ENCODE measurements at places on chromosomes 16 and 17.

GRCh38 chr17:66025551-66025950 lies 166.4 kb downstream of the CEP112 start:
- peak; percentile 2 for DNase-seq

DNA sequence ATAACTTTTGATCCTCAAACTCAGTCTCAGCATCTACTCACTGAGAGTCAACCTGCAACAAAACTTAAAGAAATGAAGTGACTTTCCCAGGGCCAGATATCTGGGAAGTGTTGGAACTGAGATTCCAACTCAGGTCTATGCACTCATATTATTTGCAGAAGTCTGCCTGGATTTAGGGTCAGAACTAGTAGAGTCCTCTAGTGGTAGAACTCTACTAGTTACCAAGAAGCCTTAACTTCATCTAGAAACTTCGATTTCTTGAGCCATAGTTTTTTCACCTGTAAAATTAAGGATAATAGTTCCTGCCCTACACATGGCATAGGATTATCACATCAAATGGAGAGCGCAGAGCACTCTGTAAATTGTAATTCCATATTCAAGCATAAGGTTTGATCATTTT lies 23.4 kb upstream of the KRT24 start:
- DNase-seq = peak; percentile 24

DNA sequence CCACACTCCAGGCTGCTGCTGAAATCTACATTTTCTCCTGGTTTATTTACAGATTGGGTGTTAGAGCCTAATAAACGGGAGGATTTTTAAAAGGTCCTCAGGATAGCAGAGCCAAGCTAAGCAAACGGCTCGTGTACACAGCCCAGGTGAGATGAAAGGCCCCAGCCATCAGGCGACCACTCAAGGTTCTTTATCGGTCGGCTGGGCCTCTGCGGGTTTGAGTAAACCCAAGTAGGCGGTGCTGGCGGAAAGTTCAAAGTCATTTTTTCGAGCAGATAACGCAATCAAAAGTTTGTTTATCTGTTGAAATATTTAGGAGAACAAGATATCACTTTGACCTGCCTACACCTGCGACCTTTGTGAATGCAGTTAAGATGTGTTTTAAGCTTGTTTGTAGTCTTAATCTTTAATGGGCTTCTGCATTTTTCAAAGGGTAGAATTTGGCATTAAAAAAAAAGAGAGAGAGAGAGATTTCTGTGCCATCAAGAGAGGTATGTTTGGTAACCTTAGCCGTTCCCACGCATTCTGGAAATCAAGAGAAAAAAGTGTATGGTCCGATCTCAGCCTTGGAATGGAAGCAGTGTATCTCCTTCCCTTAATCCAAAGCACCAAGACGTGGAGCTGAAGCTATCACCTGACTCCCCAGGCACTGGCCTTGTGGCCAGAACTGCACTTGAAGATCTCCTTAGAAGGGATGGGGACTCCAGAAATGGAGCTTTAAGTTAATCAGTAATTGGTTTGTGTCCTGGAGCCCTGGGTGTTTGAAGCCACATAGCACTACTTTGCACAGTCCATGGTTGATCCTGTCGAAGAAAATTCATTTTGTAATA lies 301.7 kb upstream of the IRX5 start:
- no peak for DNase-seq

DNA sequence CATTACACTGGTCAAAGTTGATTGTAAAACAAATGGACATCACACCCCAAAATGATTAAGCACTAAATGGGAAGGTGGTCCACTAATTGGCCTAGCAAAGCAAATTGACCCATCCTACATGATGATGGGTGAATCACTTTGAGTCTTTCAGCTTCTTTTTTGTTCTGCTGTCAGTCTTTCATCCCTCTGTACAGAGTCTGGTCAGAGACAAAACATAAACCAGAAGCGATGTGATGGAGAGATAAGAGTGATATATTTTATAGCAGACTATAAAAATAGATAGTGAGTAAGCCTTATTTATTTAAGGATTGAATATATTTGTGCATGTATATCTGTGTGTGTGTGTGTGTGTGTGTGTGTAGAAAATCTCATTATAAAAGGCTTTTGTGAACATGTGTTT lies 618.4 kb upstream of the SOX9 start:
- no peak for DNase-seq

DNA sequence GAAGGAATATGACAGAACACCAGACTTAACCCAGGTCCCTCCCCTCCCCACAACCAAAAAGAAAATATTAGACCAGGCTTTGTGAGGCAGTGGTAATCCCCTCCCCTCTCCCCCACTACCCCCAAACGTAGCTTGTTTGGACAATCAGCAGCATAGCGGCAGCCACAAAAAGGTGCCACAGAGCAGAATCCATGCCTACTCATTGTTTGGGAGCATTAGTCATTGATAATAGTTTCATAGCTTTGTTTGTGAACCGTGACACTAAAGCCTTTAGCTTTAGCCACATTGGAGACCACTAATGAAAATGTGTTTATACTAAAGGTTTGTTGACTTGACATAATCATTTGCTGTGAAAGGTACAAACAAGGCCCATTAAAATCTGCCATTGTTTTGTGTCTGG lies 65.1 kb downstream of the NUP93 start:
- no peak for DNase-seq

GRCh38 chr16:24101431-24101830 lies 154.7 kb upstream of the CACNG3 start:
- DNase-seq = no peak

DNA sequence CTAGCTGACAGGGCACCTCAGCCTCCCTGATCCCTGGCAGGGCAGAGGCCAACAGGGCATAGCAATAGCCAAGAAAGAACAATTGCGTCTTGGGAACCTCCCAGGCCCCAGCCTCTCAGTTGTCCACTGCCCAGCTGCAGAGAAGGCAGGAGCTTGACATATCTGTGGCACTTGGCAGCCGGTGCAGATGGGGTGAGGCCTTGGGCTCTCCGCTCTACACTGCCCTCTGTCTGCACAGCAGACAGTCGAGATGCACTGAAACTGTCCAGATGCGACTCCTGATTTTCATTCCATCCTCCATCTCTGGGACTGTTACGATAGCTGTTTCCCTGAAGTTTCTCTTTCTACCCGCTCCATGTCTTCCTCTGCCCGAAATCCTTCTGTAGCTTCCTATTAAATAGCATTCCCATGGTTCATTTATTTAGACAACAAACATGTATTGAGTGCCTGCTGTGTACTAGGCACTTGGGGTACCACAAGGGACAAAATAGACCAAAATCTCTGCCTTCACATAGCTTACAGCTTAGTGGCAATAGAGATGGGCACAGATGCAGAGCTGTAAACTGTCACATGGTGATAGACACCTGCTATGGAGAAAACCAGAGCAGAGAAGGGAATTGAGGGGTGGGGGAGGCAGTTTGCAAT lies 3.3 kb downstream of the POLR3E start:
- peak; percentile 74 for DNase-seq

- DNase-seq = no peak
Observed at GRCh38 chr16:14098081-14098480, 27.0 kb downstream of the MRTFB start.

GRCh38 chr17:30031214-30031869 lies 85.3 kb upstream of the NSRP1 start:
- DNase-seq = no peak

GRCh38 chr17:79525793-79526677 lies 84.8 kb downstream of the RBFOX3 start:
- no peak for DNase-seq

- DNase-seq = no peak
Observed at GRCh38 chr17:40992666-40993065, 1.3 kb downstream of the KRTAP3-3 start.

DNA sequence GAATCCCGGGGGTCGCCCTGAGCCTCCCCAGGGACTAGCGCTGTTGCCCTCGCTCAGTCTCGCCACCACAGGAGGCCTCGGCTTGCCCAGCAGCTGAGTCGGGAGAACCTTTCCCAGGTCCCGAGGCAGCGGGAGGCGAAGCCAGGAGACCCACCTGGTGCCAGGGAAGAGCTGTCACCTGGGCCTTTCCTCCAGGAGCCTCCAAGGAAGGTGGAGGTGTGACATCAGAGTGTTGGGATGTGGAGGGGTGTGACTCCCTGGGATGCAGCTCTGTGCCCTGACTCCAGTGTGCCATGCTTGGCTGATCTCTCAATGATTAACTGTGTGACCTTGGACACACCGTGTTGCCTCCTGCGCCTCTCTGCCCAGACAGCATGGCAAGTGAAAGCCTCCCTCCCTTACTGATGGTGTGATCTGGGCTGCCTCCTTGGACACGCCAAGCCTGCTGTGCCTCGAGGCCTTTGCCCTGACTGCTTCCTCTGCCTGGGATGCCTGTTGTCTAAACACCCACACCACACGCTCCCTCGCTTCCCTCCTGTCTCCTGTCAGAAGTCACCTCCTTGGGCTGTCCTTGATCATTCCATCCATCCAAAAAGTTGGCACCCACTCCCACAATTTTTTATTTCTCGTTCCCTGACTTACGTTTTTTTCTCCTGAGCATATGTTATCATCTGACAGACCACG lies 88.0 kb downstream of the CMIP start:
- no peak for DNase-seq

GRCh38 chr16:66468321-66468965 lies 41.3 kb downstream of the BEAN1 start:
- no peak for DNase-seq

DNA sequence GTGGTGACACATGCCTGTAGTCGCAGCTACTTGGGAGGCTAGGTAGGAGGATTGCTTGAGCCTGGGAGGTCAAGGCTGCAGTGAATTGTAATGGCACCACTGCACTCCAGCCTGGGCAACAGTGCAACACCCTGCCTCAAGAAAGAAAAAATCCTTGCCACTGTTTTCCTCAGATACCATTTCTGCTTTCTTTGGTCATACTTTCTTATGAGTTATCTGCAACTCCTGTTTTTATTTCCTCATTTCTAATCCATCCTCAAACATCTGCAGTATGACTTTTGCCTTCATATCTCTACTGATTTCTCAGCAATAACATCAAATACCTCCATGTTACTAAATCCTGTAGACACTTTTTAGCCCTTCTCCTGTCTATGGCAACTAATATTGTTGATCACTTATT lies 3.1 kb upstream of the AP2B1 start:
- DNase-seq = no peak

DNA sequence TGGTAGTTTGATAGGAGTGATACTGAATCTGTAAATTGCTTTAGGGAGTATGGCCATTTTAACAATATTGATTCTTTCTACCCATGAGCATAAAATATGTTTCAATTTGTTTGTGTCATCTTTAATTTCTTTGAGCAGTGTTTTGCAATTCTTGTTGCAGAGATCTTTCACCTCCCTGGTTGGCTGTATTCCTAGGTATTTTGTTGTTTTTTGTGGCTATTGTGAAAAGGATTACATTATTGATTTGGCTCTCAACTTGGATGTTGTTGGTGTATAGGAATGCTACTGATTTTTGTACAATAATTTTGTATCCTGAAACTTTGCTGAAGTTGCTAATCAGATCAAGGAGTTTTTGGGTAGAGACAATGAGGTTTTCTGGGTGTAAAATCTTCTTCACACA lies 3.2 kb downstream of the KRTAP9-9 start:
- no peak for DNase-seq

DNA sequence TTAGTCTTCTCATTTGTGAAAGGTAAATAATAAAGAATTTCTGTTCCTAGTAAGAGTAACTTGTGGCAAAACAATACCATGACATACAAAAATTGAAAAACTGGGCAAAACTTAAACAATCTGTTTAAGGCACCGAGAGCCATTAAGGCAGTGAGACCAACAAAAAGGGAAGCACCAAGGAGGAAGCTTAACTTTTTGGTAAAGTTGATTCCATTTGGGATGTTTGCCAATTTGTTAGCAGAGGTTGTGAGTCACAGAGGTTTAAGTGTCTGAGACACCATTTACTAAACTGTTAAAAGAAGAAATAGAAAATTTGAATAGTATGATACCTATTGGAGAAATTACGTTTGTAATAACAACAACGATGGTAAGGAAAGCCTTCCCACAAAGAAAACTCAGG lies 4.9 kb downstream of the SLC35G3 start:
- DNase-seq = peak; percentile 14

- DNase-seq = no peak
Observed at GRCh38 chr17:73586921-73587602, 57.2 kb downstream of the SDK2 start.

- DNase-seq = peak; percentile 64
Observed at GRCh38 chr16:13919330-13919682, 648 bp upstream of the ERCC4 start.

GRCh38 chr16:74448990-74449389 lies 27.7 kb upstream of the CLEC18B start:
- peak; percentile 83 for DNase-seq

- DNase-seq = no peak
Observed at GRCh38 chr16:7031031-7031430, 301.6 kb upstream of the RBFOX1 start.

DNA sequence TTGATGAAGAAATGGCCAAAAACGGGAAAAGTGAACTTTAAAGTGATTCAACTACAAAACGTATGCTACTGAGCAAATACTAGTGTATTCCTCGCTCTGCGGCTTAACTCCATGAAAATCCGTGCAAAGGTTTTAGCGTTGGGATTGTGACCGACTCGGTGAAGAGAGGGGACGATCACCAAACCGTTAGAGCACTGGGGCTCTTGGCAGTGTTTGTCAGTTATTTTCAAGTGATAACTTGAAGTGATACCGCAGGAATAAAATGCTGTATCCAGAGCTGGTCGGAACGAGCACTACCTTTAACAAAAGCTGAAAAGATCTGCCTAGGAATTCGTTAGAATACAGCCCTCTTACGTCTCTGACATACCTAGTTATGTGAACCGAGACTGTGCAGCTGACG lies 773 bp upstream of the PPM1D start:
- no peak for DNase-seq

GRCh38 chr16:51408357-51408756 lies 257.3 kb upstream of the SALL1 start:
- DNase-seq = peak; percentile 64

DNA sequence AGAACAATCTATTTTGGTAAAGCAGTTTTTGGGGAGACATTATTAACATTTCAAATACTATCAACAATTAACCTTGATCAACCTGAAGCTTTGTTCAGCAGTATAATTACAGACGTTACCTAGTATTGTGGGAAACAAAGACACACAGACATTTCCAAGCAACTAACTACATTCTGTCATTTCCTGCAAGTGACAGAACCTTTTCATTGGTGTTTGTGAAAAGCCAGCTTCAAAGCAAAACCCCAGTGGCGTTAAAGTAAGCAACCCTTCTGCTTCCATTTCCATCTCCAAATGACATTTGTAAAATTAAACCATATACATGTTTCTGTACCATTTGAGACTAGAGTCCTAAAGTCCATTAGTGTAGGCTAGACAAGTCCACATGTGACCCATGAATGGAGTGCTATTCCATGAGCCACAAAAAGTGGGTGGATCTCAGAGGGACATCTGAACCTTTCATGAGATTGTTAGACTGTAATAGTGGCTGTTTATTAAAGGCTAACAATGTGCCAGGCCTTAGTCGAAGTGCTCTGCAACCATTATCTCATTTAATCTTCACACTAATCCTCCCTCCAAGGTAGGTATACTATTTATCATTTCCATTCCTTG lies 101.2 kb downstream of the SSH2 start:
- DNase-seq = no peak

DNA sequence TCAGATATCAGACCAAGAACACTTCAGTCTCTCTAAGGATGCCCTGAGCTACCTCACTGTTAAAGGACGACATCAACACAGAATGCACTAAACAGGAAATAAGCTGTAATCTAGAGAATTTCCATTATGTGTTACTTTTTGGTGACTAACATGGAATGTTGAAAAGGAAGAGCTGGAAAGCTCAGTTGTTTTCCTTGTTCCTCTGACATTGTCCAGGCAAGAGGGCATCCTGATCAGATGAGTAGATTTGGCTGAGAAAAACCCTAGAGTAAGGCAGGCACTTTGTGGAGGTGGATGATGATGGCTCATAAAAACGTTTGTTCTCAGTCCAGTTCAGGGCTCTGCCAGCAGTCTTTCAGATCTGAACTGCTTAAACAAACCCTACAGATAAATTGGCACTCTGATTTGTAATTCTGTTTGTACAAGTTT lies 34.0 kb downstream of the DGKE start:
- peak; percentile 2 for DNase-seq

Measured in choroid plexus epithelial cell (primary cell).